ENCODE measurements at places on chromosomes 2 and 18.
A peak's percentile ranks its signal among the peaks of the same experiment; 100 is the strongest.

DNA sequence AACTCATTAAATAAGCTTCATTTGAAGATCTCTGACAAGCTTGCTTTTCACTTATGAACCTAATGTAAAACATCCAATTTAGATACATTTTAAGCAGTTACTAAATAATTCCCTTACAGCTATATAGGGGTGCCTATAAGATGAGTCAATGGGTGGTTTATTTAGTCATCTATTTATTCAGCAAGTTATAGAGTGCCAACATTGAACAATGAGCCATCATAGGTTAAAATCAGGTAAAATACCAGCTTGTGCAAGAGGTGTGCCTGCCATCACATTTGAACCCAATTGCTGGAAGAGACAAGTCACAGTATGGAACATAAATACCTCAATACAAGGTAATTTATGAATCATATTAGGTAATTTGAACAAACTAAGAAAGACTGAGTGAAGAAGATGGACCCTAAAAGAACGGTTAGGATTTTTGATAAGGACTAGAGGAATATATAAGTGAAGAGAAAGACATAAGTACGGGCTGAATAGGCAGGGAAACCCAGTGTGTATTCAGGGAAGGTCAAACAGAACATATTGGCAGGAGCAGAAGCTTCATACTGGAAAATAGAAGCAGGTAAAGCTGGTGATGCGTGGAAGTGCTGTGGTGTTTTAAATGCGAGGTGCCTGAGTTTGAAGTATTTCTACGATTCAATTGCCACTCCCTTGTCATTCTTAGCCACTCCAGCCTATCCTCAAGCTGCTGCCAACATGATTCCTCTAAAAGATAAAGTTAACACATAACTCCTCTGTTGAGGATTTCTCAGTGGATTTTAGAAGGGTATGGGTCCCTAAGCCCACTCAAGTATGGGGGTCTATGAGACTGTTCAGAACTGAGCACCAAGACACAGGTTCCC is 18.9 kb upstream of the STAT4 start:
- DNase-seq = peak; percentile 66

GRCh38 chr2:40400336-40400953 is 51.4 kb downstream of the SLC8A1 start:
- peak; percentile 24 for DNase-seq

- DNase-seq = peak; percentile 53
Measured at GRCh38 chr18:67608615-67609273, 92.2 kb upstream of the DSEL start.

- DNase-seq = peak; percentile 45
Measured at GRCh38 chr2:146730882-146731281, 1113.9 kb upstream of the ACVR2A start.

DNA sequence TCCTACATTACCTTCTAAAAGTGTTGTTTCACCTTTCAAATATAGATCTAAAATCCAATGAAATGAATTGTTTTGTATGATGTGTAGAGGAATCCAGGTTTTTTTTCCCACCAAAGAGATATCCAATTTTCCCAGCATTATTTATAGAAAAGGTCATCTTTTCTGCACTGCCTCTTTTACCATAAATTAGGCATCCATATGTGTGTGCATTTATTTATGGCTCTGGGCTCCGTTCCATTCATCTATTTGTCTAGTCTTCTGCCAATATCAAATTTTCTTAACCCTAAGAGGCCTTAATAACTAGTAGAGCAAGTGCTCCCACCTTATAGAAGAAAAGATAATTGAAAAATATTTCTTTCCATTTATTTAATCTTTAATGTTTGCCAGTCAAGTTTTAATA is 88.3 kb downstream of the ATAD2B start:
- no peak for DNase-seq

GRCh38 chr2:30336084-30336483 is 104.8 kb downstream of the LBH start:
- no peak for DNase-seq

DNA sequence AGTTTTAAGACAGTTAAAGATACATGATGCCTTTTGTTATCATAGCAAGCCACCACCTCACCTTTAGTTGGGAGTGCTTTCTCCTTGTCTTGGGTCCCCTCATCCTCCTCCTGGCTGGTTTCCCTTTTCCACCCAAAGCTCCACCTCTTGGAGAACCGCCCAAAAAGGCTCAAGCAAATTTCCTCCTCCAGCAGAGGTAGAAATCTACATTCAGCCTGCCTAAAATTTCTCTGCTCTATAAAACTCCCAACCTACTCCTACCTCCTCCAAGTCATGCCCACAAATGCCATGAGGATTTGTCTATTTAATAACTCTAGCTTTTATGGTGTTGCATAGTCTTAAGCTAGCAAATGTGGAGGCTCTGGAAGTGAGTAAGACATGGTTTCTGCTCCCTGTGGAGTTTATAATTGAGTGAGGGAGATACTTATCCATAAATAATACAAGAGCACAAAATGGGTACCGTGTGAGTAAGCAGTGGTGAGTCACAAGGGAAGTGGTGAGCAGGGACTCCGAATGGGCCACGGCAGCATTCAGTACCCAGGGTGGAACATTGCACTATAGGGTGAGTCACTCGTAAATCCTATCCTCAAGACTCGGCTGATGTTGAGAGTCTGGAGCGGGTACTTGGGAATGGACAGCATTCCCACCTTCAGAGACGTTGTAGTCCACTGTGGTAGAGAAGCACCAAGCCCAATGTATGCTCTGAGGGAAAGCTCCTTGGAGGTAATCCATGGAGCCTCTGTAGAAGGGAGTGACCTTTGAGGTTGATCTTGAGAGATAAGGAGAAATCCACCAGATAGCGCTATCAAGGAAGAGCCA is 146.3 kb downstream of the RTN4 start:
- peak; percentile 100 for DNase-seq

All from ELR (cell line).